ENCODE measurements at places on chromosomes 1 and 21.

DNA sequence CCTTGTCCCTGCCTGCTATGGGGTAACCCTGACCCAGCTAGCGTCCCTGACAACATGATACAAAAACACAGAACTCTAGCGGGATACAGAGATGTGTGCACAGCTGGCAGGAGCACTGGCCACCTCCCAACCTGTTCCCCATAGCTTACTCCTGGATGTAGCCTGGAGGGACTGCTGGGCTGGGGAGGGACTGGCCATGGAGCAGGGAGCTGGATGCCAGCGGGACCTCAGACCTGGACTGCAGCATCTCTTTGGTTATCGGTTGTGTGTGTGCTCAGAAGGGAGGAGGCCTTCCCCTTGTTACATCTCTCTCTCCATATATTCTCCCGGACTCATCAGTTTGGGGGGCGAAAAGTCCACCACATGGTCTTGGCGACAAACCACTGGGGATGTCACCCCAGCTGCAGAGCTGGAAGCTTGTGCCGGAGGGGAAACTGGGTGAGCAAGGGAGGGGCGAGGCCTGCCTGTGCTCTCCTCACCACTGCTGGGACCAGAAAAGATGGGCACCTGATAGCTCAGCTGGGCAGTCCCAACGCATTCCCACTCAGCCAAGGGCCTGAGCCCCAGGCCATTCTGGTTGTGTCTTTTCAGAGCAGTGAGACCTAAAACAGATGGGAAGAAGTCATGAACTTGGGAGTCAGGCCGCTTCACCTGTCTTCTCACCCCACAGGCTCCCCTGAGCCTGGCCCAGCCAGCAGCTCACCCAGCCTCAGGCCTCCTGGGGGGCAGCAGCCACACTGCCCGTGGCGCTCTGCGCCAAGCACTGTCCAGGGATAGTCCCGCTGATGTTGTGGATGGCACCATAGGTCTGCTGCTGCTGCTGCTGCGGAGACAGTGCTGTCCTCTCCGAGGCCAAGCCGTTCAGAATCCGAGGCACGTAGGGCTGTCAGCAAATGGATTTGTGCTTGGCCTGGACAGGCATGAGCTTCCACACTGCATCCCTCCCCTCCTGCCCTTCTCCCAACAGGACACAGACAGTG, 35.6 kb downstream of the TMEM63A start:
- no peak for DNase-seq

DNA sequence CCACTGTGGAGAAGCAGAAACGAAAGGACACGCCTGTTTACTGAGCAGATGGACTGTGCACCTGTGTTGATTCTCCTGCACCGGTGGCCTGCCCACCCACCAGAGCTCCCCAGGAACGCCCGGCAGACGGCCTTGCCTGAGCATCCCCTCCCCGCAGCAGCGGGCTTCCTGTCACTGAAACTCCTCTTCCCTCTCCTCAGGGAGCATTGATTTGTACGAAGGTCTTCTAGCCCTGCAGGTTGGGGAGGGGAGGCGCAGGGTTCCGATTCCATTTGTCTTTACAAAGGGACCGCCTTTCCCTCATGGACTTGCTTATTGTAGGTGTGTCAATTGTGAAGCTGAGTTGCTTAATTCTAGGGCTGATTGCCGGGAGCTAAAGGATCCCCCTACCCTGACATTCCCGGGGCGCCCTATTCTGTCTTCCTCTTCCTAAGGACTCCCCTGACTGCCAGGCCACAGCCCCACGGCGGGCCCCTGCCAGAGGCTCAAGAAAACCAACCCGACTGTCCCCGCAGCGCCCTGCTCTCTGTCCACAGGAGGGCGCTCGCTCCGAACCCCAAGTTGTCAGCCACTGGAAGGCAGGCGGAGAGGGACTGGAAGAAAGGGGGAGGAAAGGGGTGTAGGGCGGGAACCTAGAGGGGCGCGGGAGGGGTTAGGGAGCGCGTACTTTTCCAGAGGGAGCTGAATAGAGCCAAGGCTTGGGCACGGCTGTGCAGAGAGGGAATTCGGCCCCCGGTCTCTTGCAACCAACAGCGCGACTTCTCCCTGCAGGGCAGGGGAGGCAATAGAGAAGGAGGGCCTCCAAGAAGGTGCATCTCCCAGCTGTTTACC, 2.8 kb downstream of the S100A6 start:
- peak; percentile 73 for DNase-seq

- no peak for DNase-seq
These were observed 51.8 kb upstream of the H6PD start for GRCh38 chr1:9182784-9183257.

GRCh38 chr1:103372866-103373265, 152.6 kb upstream of the RNPC3 start:
- no peak for DNase-seq

- no peak for DNase-seq
These were observed 54.8 kb upstream of the KRTAP19-8 start for GRCh38 chr21:31092832-31093625.

GRCh38 chr1:25566730-25567341, 23.4 kb downstream of the LDLRAP1 start:
- no peak for DNase-seq

- DNase-seq, result no peak
These were observed 68.3 kb downstream of the PTGER3 start for GRCh38 chr1:70979313-70979712.

DNA sequence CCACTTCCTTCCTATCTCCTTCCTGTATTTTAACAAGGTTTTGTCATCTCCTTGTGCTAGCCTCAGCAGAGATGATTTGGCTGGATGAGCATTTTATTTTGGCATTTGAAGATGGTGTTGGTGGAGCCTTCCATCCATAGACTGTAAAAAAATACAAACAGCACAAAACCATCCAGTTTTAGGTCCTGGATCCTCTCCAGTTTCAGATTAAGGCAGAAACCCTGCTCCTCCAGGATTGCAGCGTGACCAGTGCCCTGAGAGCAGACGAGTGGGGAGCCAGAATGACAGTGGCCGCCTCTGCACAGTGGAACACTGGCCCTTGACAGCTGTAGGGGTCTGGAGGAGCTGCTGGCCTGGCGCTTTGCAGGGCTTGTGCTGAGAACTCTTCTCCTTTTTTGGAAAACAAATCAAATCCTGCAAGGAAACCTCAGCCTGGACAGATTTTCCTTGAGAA, 72.2 kb upstream of the GADD45A start:
- DNase-seq, result no peak

- DNase-seq, result no peak
These were observed 120.0 kb downstream of the PGBD5 start for GRCh38 chr1:230306169-230306568.

DNA sequence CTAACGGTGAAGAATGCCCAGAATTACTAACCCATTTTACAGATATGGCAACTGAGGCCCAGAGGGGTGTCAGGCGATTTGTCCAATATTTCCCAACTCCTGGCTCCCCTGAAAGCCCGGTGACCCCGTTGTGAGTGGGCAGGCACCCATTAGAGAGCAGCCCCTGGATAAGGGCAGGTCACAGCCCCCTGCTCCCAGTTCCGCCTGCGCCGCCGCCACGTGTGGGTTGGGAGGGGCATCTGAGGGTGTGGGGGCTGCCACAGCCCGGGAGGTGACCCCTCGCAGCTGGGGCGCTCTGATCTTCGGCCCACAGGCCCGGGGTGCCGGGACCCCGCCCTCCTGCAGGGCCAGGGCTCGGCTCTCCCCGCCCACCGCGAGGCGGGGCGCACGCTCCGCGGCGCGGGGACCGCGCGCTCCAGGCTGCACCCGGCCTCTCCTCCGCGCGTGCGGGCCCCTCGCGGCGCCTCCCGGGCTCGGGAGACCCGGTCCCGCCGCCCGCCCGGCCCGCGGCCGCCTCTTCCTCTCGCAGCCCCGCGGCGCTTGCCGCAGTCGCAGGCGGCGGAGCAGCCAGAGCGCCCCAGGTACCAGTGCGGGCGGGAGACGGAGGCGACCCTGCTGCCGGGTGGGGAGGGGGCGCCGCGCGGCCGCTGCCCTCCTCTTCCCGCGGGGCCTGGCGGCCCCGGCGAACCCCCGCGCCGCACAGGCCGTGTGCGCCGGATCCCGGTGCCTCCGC, at the start of gene HTR6:
HTR6 (plus strand) TSS at position 423 of the 733 bp plus-strand sequence. CDS start 879 bp downstream, outside the sequence.
- DNase-seq, result peak; percentile 48

DNA sequence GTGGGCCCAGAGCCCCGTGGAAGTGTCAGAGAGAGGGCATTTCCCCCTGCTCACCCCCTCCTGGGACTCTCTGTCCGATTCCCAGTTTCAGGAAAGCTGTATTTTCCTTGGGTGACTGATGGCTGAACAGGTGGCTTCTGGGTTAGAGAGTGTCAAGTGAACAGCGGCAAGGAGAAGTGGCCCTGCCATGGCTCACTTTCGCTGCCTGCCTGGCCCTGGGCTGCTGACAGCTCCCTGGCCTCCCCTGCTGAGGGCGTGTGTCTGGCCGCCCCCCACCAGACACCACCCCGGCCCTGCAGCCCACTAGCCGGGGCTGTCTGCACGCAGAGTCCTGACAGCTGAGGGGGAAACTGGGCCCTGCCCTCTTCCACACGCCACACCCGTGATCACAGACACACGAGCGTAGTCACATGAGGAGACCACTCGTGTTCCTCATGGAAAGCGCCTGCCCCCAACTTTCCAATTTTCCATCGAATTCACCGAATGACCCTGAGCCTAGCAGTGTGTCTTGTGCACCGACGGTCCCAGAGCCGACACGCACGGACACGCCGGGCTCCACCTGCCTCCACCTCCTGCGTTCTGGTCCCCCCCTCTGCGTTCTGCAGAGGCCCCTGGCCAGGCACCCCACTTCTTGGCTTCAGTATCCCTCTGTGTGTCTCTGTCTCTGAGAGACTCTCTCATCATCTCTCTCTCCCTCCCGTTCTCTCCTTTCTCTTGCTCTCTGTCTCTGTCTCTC, 60.6 kb upstream of the CASZ1 start:
- DNase-seq, result no peak

- DNase-seq, result peak; percentile 67
These were observed at the start of gene STPG1 for GRCh38 chr1:24413350-24414163. TSS of gene STPG1 (minus strand) at chr1:24413782. CDS start at chr1:24401388, 12,394 bp downstream.

- no peak for DNase-seq
These were observed 89.4 kb upstream of the B3GALT2 start for GRCh38 chr1:193275773-193276172.

DNA sequence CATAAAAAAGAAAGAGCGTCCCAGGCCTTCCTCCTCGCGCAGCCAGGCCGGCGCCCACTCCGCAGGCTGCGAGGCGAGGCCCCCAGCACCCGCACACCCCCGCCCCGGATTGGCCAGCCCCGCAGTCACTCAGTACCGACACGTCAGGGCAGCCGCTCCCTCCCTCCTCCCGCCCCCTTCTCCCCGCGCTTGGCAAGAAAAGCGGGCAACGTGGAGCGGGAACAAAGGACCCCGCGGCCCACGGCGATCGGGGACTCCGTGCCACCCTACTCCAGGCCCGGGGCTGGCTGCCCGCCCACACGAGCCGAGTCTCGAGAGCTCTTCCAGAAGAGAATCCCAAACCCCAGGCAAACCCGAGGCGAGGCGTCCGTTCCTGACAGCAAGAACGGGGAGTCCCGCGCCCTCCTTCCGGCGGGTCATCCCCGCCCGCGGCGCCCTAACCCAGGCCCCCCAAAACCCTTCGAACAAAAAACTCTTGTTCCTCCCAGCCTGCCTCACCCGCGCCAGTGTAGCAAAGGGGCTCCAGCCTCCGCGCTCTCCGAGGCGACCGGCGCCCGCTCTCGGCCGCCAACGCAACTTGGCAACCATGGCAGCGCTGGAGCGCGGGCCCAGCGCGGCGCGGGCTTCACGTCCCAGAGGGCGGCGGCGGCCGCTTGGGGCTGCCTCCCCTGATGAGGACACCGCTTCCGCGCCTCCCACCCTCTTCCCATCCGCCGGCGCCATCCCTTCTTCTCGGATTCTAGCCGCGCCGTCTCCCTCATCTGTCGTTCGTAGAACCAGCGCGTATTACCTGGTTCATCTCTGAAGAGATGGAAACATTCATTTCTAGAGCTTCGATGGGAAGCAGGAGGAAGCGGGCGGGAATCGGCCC, 645 bp downstream of the IVNS1ABP start:
- peak; percentile 93 for DNase-seq

DNA sequence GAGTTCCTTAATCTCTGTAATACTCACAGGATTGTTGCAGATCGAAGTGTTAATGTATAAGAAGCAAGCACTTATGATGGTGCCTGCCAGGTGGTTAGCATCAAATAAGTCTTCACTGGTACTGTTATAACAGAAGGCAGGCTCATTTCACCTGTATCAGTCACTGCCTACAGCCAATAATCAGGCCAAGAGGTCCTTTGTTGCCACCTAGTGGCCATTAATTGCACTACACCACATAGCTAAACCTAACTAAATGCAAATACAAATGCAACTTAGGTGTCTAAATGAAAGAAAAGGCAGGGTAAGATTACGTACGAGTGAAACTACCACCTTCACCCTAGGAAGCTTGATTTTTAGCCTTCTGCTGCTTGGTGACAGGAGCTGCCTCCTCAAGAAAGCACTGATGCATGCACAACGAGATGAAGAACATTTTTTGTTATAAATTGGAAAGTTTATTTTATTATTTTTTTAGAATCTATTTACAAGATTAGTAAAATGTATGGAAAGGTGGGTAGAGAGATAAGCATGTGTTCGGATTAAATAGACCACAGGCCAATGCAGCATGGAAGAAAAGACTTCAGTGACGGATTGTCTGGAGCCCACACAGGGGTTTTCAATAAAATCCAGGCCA, 334.8 kb upstream of the CAMK1G start:
- peak; percentile 24 for DNase-seq

- DNase-seq, result no peak
These were observed 16.3 kb downstream of the PDZK1 start for GRCh38 chr1:145690587-145691558.

DNA sequence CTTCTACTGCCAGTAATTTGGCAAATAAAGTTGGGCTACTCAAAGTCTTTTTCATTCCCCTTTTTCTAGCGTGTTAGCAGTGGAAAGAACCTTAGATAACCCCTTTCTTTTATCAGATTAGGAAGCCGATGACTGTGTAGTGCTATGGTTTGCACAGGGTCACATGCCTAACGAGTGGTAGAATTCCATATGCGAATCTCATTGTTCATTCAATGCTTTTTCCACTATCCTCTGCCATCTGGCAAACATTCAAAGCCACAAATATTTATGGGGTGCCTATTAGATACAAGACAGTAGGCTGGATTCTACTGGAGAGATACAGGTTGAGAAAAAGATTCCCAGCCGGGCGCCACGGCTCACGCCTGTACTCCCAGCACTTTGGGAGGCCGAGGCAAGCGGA, 14.9 kb upstream of the IER5 start:
- no peak for DNase-seq

GRCh38 chr1:242784084-242784483, 259.6 kb upstream of the PLD5 start:
- no peak for DNase-seq

DNA sequence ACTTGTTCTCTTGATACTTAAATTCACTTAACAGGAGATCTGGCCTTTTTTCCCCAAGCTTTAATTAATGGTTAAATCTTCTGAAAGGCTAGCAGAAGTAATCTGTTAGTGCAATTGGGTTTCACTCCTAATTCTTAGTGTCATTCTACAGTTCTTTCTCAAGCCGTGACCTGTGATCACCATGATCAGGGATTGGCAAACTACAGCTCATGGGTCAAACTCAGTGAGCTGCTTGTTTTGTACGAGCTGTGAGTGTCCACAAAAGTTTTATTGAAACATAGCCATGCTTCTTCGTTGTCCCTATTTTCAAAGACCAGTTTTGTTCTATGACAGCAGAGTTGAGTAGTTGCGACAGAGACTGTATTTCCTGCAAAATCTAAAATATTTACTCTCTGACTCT, 109.4 kb upstream of the KCNJ15 start:
- DNase-seq, result no peak

- DNase-seq, result peak; percentile 43
These were observed 36.7 kb downstream of the ZNF695 start for GRCh38 chr1:246971090-246971721.

GRCh38 chr1:93374334-93375106, 28.8 kb downstream of the DR1 start:
- no peak for DNase-seq

GRCh38 chr1:18037651-18038050, 69.9 kb upstream of the IGSF21 start:
- no peak for DNase-seq

All from stimulated activated CD4-positive, alpha-beta T cell treated with anti-CD3 and anti-CD28 coated beads, Interleukin-12 subunit alpha, Interleukin-12 subunit beta, amount 100 ng/mL, for 4 hours (primary cell).